ENCODE measurements at places on chromosomes 7 and 10.

DNA sequence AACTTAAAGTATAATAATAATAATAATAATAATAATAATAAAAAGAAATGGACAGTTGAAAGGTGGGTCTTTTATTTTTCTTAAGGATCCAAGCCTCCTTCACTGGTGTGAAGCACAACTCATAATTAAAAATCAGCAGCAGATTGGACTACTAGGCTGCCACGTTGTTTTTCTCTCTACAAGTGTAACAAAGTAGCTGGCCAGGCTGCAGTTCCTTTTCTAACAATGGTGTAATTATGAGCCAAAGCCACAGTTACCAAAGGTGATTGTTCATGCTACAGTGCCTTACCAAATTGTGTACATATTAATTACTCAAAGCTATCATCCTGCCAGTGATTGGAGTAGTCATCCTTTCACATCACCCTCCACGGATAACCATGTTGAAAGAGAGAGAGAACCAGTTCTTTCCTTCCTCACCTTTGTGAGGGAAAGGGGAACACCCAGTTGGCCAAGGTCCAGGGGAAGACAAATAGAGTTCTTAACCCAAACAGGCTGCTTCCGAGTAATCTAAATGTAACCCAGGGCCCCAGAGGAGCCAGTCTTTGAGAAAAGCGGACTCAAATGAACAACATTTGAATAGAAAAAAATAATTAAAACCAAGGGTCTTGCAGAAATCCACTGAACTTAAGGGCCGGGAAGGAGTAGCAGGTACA, 86.3 kb upstream of the NPS start:
- no peak for DNase-seq

- no peak for DNase-seq
Observed at GRCh38 chr7:69568266-69568665, 30.0 kb upstream of the AUTS2 start.

GRCh38 chr7:26011039-26011696, 140.8 kb upstream of the NFE2L3 start:
- no peak for DNase-seq

- DNase-seq, result no peak
Observed at GRCh38 chr10:74598891-74599566, 227.4 kb upstream of the KAT6B start.

GRCh38 chr10:104735036-104735756, 94.1 kb downstream of the SORCS3 start:
- DNase-seq, result no peak

DNA sequence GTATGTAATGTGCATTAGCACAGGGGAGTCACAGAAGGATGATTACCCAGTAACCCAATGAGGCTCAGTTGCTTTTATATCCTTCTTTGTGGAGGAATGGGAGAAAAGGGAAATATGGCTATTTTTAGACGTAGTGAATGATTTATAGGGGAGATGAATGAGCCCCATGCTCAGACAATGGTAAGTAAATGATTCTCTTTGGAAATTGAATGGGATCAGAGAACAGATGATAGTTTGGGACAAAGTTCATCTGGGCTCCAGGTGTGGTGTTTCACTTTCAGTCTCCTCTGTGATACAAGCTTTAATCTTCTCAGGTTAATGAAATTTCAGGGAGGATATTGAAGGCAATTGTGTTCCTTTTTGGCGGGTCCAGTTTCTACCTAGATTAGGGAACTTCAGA, 63.0 kb upstream of the MPP7 start:
- DNase-seq, result no peak

DNA sequence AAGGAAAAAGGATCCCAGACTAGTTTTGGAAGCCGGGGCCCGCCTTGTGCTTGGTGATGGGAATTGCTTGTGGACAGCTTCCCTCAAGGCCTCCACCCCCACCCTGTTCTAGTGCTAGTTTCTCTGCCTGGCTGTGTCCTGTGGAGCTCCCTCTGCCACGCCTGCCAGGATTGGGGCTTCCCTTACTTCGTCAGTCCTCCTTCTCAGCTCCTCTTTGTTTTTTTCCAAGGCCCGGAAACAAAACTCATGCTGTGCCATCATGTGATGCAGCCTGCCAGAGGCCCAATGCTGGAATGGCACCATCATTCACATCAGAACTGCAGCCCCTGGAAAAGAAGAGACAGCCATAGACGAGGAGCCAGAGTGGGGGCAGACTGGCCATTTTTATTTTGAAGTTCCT, 11.2 kb downstream of the YKT6 start:
- DNase-seq, result no peak

DNA sequence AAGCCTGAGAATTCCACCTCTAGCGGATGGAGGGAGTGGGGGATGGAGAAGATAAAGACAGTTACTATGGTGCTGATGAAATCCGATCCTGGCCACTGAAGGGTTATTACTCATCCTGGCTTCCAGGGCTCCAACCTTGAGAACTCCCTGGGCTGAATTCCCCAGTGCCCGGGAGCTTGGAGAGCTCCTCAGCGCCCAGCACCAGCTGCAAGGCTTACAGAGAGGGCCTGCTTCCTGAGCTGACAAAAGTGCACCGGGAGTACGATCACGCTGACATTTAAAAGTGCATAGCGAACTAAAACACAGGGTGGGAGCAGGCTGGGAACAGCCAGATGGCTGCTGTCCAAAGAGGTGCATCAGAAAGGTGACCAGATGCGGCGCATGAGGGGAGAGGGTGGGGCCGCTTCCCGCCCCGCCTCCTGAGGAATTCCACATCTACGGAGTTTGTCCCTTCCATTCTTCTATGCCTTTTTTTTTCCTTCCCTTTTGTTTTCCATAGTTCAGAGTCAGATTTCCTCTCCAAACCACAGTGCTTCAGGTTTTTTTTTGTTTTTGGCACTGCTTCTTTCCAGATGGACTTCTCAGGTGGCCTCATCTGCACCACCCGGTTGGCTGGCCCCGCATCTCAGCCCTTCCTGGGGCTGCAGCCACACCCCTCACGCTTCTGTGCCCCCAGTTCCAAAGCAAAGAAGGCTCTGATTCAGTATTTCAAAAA, 62.4 kb upstream of the MKRN1 start:
- DNase-seq, result no peak

GRCh38 chr7:77855371-77856083, 57.0 kb downstream of the PHTF2 start:
- DNase-seq, result no peak

- no peak for DNase-seq
Observed at GRCh38 chr7:28155964-28156363, 24.6 kb downstream of the JAZF1 start.

DNA sequence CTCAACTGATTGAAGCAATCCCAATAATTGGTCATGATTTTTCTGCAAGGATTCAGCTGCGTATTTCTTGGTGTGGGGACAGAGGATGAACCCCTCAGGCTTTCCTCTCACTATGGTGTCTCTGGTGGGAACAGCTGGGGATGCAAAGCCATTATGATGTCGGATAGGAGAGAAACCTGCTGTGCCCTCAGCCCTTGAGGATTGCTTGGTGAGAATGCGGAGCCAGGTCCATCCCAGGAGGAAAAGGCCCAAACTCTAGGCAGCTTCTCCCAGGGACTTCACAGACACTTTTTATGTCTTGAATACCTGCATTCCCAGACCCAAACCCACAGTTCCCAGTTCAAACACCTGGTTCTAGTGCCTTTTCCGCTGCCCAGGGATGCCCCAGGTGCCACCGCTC, 302.0 kb downstream of the WDR37 start:
- no peak for DNase-seq

- no peak for DNase-seq
Observed at GRCh38 chr7:11642276-11642675, 189.7 kb downstream of the THSD7A start.

GRCh38 chr7:14747701-14748100, 154.8 kb downstream of the DGKB start:
- DNase-seq, result no peak

All from MV-4-11 (cell line).